ENCODE measurements at places on chromosomes 6 and 20.

DNA sequence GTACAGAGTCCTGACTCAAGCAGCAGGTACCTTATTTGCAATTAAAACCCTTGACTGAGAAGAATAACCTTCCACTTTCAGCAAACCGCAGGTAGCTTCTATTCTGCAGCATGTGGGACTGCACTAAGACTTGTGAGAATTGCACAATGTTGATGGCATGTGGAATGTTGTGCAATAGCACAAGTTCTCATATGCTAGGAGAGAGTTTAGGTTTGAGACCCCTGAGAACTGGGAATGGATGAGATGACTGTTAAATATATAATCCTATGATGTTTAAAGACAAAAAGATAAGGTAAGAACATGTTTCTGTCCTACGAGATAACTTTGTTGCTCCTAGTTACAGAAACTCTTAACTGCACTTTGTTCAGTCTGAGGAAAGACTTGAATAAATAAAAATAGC lies 194.6 kb downstream of the OTOR start:
- DNase-seq = no peak

- DNase-seq = no peak
Measured at GRCh38 chr6:33947916-33948594, 144.3 kb upstream of the MLN start.

- DNase-seq = no peak
Measured at GRCh38 chr6:142353690-142354089, 51.9 kb downstream of the ADGRG6 start.

DNA sequence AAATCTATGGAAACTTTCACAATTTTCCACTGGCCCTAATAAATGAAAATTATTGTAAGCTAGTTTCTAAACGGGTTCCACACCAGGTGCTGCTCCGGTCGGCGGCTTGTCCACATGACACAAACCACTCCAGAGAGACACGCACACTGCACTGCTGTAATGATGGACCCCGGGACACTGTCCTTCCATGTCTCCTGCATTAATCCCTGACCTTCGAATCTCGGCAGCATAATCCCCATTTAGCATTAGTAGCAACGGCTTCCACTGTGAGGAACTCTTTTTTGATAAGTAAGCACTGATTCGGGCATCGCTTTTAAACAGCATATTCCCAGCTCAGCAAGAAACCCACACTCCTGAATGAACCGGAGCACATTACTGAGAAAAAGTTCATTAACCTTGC lies 43.5 kb downstream of the INSM1 start:
- DNase-seq = no peak

DNA sequence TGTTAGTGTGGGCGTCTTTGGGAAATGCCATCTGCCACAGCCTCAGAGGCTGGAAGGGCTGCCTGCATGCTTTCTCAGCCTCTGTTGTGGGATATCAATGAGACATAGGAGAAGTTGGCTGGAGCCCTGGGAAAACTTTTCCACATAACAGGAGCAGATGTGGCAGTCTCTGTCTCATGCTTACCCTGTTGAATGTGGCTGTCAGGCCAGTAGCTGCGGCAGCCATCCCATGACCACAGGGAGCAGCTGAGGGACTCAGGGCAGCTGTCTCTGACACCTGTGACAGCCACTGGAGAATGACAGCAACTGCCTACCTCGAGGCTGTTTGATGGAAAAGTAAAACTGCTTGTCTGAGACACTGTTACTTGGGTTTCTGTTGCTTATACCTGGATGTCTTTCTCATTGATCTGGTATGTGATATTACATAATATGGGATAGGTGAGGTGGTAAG lies 64.4 kb downstream of the TULP4 start:
- no peak for DNase-seq

DNA sequence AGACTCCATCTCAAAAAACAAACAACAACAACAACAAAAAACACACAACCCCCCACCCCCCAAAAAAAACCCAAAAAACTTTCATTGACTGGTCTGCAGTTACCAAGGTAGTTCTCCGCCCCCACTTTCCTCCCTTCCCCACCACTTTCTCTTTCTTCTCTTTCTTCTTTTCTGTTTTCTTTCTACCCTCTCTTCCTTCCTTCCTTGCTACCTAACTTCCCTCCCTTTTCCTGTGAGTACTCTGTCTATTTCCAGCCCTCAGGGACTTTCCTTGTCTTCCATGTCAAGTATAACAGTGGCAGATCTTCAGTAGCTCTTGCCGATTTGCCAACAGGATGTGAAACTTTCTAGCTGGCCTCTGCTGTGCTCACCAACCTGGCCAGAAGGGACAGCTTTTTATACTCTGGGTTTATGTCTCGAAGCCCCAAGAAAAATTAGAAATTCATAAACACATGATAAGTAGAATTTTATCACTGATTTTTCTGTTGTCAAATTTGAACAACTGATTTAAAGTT lies 399.5 kb downstream of the QKI start:
- DNase-seq = no peak

DNA sequence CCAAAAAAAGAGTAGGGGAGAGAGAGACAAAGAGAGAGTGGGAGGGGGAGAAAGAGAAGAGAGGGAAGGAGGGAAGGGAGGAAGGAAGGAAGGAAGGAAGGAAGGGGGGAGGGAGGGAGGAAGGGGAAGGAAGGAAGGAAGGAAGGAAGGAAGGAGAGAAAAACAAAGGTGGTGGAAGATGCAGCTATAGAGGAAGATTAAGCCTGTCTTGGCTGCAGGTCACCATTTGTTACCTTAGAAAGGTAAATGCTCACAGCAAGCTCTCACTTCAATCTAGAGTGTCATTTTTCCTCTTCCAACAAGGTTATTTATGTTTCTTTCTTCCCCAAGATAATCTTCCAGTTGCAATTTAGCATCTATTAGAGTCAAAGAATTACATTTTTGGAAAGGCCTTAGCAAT lies 284.0 kb downstream of the PHACTR1 start:
- DNase-seq = no peak

GRCh38 chr6:33719326-33719987 lies 8.0 kb upstream of the UQCC2 start:
- no peak for DNase-seq

DNA sequence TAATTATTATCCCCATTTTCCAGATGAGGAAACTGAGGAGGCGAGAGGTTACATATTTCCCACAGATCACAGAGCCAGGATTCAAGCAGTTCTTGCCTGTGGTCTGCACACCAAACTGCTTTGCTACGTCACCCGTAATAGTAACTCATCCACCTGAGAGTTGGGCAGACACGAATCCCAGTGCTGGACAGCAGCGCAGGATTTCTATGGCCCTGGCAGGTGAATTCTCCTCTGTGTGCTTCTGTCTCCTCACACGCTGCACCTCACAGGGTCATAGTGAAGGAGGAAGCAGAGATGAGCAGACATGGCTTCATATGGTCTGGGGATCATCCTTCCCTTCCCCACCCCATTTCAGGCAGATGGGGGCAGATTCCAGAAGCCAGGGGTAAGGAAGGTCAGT lies 127.0 kb upstream of the LRFN2 start:
- DNase-seq = peak; percentile 48

DNA sequence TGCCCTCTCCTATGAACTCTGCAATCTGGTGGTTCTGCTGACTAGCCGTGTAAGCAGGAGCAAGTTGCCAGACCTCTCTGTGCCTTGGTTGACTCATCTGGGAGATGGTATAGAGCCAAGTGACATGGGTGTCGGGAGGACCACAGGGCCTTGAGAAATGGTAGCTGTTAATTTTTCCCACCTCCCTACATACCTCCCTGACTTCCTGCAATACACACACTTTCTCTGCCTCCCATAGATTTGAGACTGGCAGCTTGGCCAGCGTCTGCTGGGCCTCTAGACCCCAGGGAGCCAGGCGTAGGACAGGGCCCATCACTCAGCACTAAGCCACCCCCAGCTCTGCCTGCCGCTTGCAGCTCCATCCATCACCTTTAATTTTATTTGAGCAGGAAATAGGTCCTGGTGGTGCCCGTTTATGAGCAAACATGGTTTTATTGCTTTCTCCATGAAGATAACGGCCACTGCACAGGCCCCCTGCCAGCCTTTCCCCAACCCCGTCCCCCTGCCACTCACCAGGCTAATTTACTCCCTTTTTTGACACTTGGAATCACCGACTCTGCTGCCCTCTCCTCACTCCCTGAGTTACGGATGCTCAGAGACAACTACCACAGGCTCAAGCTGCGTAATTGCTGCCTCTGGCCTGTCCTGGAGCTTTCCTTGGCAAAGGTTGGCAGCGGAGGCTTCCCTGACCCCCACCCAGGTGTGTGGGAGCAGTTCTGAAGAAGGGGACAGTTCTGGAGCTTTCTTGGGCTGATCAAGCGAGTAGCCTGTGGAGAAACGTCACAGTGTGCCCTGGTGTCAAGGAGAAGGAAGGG lies 11.1 kb downstream of the GLP1R start:
- DNase-seq = no peak

DNA sequence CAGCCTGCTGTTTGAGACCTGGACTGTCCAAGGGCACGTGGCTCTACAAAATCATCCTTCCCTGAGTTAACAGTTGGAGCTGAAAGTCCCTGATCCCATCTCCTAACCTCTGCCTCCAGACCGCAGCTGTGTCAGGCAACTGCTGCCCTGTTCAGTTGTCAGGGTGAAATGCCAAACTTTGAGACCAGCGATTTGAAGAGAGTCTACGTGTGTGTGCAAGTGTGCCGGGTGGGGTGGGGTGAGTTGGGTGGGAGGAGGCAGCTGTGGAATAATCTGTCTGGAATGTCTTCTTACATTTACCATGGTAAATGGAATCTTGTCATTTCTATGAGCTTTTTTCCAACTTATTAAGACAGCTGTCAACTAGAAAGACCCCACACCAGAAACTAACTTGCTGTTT lies 81.0 kb upstream of the FAM8A1 start:
- no peak for DNase-seq

GRCh38 chr20:1964659-1965405 lies 29.0 kb downstream of the PDYN start:
- no peak for DNase-seq

- no peak for DNase-seq
Measured at GRCh38 chr6:111646942-111647341, 41.3 kb upstream of the TRAF3IP2 start.

GRCh38 chr20:57008217-57008616 lies 258.2 kb downstream of the BMP7 start:
- no peak for DNase-seq

- no peak for DNase-seq
Measured at GRCh38 chr20:14264869-14265268, 72.5 kb downstream of the FLRT3 start.

DNA sequence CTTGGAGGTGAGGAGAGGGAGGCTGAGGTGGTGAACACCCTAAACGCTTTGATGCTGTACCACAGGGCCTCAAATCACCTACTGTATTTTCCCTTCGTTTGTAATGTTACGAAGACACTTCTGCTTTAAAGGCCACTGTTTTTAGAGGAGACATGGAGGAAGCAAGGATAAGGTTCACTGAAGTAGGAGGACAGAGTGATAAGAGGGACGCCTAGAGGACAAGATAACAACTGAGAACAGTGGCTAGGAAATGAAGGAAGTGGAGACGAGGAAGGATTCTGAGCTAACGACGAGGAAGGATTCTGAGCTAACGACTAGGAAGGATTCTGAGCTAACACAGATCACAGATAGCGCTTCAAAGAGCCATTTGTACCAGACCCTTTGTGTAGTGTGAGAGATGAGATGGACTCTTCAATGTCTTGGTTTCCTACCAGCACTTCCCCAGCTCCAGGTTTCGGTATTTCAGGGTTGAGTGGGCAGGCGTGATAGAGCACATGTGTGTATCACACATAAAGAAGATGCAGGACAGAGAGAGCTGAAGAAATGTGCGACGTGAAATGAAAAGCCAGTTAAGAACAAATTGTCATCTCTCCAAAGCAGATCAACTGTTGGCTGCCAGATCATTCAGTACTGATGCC lies 7.5 kb downstream of the SF3B5 start:
- DNase-seq = peak; percentile 50

- DNase-seq = no peak
Measured at GRCh38 chr6:53041356-53041755, 23.8 kb upstream of the FBXO9 start.

GRCh38 chr6:25913741-25914140 lies 16.8 kb downstream of the SLC17A2 start:
- DNase-seq = no peak
